GM13976 (cell line): ENCODE measurements at places on chromosomes 4 and X.
A peak's percentile ranks its signal among the peaks of the same experiment; 100 is the strongest.

- DNase-seq, result no peak
Observed at GRCh38 chr4:42341518-42342026, 55.7 kb upstream of the SHISA3 start.

- DNase-seq, result peak; percentile 68
Observed at GRCh38 chrX:2500091-2500802, 529 bp downstream of the DHRSX start.

- no peak for DNase-seq
Observed at GRCh38 chr4:142955501-142955900, 109.4 kb upstream of the INPP4B start.

DNA sequence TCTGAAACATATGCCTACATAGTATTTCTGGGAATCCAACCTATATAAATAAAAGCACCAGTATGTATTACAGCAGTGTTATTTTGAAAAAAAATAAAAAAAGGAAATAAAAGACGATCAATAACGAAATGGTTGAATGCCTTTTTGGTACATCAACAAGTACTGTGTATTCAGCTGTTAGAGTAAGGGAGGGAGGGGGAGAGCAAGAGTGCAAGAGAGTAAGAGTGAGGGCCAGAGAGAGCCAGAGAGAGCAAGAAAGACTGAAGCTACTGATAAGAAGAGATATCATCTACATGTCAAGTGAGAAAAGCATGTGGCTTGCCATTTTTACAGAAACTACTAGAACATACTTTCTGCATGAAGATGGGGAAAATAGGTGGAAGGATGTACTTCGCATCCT is 1.8 kb downstream of the SPIN4 start:
- DNase-seq, result no peak

DNA sequence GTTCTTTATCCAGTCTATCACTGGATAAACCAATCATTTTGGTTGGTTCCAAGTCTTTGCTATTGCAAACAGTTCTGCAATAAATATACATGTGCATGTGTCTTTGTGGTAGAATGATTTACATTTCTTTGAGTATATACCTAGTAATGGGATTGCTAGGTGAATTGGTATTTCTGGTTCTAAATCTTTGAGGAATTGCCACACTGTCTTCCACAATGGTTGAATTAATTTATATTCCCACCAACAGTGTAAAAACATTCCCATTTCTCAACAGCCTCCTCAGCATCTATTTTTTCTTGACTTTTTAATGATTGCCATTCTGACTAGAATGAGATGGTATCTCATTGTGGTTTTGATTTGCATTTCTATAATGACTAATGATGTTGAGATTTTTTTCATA is 791.7 kb upstream of the AGA start:
- no peak for DNase-seq

- no peak for DNase-seq
Observed at GRCh38 chr4:183580849-183581248, 76.0 kb downstream of the ING2 start.

- no peak for DNase-seq
Observed at GRCh38 chr4:180937083-180937482, 1306.1 kb upstream of the TENM3 start.

DNA sequence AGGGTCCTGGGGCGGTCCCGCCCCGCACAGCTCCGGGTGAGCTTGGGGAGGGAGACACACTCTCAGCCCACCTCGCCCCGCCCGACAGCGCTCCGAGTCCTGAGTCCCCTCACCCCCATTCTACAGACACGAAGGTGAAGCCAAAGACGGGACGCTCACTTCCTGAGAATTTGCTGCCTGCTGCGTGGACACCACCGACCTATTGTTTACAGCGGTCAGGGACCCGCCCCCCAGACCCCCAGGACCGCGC is 796 bp upstream of the ZNF141 start:
- no peak for DNase-seq

- DNase-seq, result peak; percentile 66
Observed at GRCh38 chrX:153687121-153688039, at the start of gene SLC6A8. TSS of gene SLC6A8 (plus strand) at chrX:153687926. CDS start at chrX:153688575, 649 bp downstream.

GRCh38 chr4:105075045-105075444 is 71.6 kb upstream of the TET2 start:
- DNase-seq, result no peak

DNA sequence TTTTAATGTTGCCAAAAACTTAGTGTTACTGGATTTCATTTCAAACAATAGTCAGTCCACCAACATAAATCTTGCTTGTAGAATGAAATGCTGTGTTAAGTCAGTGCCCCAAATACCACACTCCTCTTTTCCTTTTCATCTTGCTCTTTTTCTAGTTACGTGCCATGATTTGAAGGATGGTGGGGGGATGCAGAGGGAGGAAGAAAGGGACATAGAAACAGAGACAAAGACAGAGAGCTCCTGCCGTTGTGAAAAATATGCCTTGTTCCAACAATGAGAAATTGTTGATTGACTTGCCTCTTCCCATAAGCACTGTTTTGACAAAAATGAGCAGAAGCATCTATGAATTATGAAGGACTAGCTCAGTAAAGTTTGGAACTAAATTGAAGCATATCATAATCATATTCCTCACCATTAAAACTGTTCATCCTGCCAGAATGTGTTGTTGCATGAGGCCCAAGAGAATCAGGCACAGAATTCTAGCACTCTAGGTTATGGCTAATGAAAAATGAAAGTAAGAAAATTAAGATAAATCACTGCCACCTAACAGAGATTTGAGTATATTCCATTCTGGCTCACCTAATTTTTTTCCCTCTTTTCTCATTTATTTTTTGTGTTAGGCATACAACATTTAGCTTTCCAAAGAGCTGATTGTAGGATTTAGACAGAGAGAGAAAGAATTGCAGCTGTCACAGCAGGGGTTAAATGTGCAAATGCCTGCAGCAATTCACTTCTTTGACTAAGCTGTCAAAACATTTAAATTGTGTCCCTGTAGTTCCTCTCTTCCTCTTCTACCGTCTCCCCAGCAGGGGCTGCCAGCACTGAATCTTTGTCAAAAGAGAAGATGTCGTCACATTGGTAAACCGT is 111.6 kb upstream of the PTPN13 start:
- DNase-seq, result no peak

- DNase-seq, result no peak
Observed at GRCh38 chr4:53205970-53206369, 159.9 kb downstream of the SCFD2 start.

DNA sequence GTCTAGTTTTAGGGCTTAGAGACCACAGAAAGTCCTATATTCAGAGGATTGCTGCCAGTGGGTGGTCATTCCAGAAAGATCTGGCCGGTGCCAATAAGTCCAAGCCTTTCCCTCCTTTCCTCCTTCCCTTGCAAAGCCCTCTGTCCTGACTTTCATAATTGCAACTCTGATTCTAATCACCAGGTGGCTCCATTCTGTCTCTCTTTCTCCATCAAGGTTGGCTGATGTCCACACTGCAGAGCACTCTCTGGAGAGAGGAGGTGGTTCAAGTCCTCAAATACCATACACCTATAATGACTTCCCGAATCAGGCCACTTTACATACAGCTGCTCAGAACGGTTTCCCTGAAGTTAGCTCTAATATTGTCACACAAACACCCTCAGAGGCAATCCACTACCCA is 22.4 kb upstream of the ARMCX4 start:
- peak; percentile 25 for DNase-seq

DNA sequence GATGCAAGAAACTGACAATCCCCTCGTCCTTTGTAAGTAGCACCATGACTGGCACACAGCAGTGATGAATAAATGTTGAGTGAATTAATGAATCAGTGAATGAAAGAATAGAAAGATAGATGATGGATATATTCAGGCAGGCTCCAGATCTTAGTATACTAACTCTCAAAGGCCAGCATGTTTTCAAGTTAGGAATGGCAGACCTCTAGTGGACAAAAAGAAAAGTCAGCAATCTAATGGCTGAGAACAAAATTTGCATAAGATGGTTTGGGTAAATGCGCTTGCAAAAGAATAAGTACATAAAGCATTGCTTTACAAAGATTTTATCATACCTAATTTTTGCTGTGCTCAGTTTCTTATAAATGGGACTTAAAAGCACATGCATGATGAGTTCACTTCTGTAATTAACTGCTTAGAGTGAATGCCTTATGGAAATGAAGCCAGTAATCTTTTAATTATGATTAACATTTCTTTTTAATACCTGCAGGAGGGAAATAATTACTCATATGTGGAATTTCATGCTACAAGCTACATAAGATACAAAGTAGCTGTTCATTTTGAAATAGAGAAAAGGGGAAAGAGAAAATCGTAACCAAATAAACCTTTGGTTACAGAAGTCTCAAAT is 126.9 kb upstream of the GPRIN3 start:
- peak; percentile 37 for DNase-seq

- DNase-seq, result no peak
Observed at GRCh38 chr4:14888790-14889572, 113.3 kb upstream of the CPEB2 start.

- DNase-seq, result no peak
Observed at GRCh38 chr4:187547316-187547715, 448.3 kb upstream of the ZFP42 start.

- DNase-seq, result no peak
Observed at GRCh38 chrX:139058831-139059495, 347.4 kb upstream of the FGF13 start.
